Natural killer cell (primary cell): ENCODE measurements at places on chromosomes 6 and 20.
A peak's percentile ranks its signal among the peaks of the same experiment; 100 is the strongest.

GRCh38 chr6:156045401-156046267 lies 590.0 kb upstream of the NOX3 start:
- no peak for DNase-seq

- DNase-seq, result no peak
Observed at GRCh38 chr6:142260748-142261147, 41.1 kb upstream of the ADGRG6 start.

DNA sequence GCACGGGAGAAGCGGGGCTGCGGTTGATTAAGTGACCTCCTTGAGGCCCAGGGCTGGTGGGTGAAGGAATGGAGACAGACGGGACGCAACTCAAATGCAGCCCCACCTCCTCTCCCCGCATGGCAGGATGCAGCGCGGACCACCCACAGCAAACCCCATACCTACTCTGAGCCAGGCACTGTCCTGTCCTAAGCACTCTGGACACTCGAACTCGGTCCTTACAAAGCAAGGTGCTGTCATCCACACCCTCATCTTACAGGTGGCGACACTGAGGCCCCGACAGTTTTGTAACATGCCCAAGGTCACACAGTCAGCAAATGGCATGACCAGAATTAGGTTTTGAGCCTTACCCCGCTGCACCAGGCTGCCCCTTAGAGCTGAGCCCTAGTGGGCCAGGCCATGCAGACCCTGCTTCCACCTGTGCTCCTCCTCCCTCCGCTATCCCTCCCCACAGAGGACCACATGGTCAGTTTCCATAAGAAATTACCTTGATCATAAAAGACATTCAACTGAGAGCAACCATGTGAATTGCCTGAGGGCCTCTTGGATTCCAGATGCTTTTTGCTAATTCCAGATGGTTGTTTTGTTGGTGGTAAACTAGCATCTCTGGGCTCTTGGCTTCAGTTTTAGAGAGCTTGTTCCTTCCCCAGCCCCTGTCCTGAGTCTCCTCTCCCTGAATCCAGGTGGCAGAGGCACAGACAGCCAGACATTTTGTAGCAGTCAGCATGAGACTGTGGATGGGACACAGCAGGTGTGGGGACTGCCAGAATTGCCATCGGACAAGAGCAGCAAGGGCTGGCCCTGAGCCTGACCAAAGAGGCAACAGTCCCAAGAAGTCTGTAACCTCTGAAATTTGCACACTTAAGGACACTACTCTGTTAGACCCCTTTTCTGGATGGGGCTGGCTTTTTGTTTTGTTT lies 171.9 kb upstream of the PMEPA1 start:
- DNase-seq, result no peak

- no peak for DNase-seq
Observed at GRCh38 chr6:150616586-150616985, 16.9 kb downstream of the PLEKHG1 start.

DNA sequence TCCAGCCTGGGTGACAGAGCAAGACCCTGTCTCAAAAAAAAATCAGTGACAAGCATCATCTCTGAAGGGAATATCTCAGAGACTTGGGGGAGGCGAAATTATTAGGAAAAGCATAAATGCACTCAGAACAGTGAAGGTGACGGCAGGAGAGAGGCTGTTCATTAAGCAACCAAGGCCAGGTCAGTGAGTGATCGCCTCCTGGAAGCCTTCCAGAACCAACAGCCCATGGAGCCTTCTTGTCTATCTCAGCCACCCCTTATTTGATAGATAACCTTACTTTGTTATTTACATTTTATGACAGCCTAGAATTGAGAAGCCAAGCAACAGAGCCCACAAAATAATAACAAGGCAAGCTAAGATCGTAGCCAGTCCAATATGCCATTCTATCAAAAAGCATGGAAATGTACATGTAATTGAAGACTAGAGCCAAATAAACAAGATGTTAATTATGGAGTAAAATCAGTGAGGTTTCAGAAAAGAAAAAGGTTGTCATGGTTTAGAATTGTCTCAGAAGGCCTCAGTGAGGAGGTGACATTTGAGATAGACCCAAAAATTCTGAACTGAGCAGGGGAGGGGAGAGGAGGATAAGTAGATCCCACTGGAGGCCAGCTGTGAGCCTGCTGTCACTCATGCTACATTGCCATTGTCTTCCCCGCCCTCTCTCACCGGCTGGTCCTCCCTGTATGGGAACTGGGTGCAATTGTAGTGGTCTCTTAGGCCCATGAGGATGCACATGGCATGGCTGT lies 17.8 kb downstream of the BNIP5 start:
- no peak for DNase-seq

- DNase-seq, result peak; percentile 62
Observed at GRCh38 chr20:38658879-38659596, 57.4 kb downstream of the ARHGAP40 start.

- peak; percentile 67 for DNase-seq
Observed at GRCh38 chr6:31272436-31272835, 544 bp upstream of the HLA-C start.

GRCh38 chr20:63520934-63521601 lies 503 bp downstream of the PPDPF start:
- DNase-seq, result peak; percentile 78

DNA sequence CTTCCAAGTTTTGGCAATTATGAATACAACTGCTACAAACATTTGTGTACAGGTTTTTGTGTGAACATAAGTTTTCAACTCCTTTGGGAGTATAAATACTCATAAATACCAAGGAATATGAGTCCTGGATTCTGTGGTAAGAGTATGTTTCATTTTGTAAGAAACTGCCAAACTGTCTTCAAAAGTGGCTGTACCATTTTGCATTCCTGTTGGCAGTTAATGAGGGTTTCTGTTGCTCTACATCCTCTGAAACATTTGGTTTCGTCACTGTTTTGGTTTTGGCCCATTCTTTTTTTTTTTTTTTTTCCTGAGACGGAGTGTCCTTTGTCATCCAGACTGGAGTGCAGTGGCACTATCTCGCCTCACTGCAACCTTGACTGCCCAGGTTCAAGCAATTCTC lies 8.5 kb downstream of the AP5S1 start:
- DNase-seq, result no peak

- no peak for DNase-seq
Observed at GRCh38 chr6:54493138-54493537, 184.9 kb downstream of the TINAG start.

DNA sequence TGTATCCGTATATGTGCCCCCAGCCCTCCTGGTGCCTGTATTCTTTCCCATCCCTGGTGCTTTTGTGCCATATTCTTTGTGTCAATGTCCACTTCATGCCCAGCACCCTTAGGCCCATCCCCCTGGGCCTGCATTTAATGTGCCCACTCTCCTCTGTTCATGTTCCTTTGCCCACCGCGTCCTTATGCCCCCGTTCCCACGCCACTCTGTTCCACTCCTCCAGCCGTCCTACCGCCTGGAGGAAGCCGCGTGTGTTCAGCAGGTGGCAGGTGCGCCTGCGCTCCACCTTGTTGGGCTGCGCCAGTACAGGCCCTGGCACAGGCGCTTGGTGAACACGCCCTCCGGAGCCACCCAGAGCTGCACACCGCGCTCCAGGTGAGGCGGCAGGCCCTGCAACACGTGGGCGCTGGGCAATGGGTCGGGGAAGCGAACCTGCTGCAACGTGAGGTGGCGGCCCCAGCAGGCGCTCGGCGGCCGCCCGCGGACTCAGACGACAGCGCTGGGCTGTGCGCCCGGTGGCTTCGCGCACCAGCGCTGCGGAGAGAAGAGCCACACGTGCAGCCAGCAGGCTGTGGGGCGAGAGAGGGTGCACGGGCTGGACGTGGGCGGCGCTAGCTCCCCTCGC lies 4.0 kb upstream of the FOXS1 start:
- DNase-seq, result no peak

GRCh38 chr6:36123270-36124139 lies 6.8 kb upstream of the MAPK13 start:
- DNase-seq, result peak; percentile 96
